ENCODE measurements at places on chromosomes 7 and 10.

DNA sequence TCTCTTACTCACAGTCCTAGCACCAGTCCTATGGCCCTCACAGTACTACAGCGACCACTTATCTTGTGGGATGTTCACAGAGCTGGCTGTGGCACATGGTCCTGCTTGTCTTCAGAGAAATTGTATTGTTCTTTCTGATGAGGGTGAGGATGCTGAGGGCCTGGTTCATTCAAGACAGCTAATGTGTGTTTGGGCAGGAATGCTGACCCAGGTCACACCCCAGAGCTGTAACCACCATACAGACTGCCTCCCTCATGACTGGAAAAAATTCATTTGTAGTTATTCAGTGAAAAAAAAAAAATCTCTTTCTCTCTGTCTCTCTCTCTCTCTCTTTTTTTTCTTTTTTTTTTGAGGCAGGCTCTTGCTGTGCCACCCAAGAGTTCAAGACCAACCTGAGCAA, 83.5 kb downstream of the KLF6 start:
- no peaks in the 10 kb centered on the region for H3K36me3 ChIP-seq
- H3K27me3 ChIP-seq, result peaks cover 6% of the 10 kb centered on the region
- H3K4me3 ChIP-seq, result no peak overlapping the region
- no peak overlapping the region for H3K27ac ChIP-seq

- H3K4me3 ChIP-seq, result no peak overlapping the region
- H3K4me1 ChIP-seq, result no peaks in the 10 kb centered on the region
- H3K27me3 ChIP-seq, result peaks cover 2% of the 10 kb centered on the region
- no peaks in the 10 kb centered on the region for H3K36me3 ChIP-seq
- no peak overlapping the region for H3K27ac ChIP-seq
- no peak for DNase-seq
These were observed 167.7 kb downstream of the GFRA1 start for GRCh38 chr10:116105264-116105663.

DNA sequence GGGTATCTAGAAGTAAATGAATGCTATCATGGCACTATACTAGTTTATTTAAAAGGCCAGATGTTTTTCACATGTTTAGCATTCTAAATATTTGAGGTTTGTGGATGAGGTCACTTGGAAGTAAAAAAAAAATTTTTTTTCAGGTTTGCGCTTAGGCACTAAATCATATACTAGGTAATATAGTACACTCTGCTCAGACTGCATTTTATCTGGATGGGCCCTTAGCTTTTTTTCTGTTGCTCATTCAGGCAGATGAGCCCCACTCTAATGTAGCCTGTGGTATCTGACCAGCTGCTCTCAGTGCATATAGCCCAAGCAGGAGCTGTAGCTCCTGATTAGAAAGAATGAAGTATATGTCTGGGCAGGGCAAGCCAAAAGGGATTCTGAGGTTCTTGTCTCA, 210.1 kb downstream of the AUTS2 start:
- DNase-seq, result no peak
- H3K4me3 ChIP-seq, result no peak overlapping the region
- peaks cover 3% of the 10 kb centered on the region for H3K27me3 ChIP-seq
- H3K4me1 ChIP-seq, result peaks cover 2% of the 10 kb centered on the region
- H3K27ac ChIP-seq, result no peak overlapping the region

GRCh38 chr7:34463830-34464229, 194.2 kb upstream of the NPSR1 start:
- no peak for DNase-seq
- no peaks in the 10 kb centered on the region for H3K4me1 ChIP-seq
- H3K27me3 ChIP-seq, result no peaks in the 10 kb centered on the region
- no peaks in the 10 kb centered on the region for H3K36me3 ChIP-seq
- no peak overlapping the region for H3K27ac ChIP-seq

DNA sequence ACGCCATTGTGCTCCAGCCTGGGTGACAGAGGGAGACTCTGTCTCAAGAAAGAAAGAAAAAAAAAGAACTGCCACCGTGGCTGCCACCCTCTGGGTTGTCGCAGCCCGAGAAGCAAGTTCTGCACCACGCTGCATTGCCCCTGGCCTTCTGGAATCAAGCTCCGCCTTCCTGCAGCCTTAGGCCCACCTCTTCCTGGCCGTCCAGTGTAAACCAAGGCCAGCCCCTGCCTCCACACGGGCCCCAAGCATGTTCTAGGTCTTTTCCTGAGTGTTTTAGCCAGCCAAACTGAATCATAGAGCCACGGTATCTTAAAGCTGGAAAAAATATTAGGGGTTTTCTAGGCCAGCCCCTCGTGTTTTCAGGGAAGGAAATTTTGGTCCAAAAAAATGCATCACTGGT, 188.9 kb downstream of the CCDC3 start:
- no peak overlapping the region for H3K4me3 ChIP-seq
- no peaks in the 10 kb centered on the region for H3K27me3 ChIP-seq
- no peaks in the 10 kb centered on the region for H3K4me1 ChIP-seq
- peaks cover 48% of the 10 kb centered on the region for H3K36me3 ChIP-seq
- H3K27ac ChIP-seq, result no peak overlapping the region

DNA sequence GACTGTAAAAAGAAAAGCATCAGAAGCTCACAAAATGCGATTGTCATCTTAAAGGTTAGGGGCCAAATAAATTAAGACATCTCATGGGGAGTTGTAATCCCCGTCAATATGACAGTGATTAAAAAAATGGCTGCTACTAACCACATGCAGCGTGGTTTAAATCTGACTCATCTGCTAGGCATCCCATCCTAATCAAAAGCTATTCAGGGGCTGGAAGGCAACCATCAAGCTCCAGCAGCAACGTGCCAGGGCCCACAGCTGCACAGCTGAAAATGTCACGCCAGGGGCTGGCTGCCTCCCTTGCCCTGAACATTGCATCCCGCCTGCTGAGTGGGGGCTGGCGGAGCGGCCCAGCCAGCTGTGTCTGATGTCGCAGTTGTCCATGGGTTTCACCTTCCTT, 66.3 kb upstream of the FRMD4A start:
- no peaks in the 10 kb centered on the region for H3K36me3 ChIP-seq
- H3K27me3 ChIP-seq, result peaks cover 45% of the 10 kb centered on the region
- H3K27ac ChIP-seq, result no peak overlapping the region
- peaks cover 7% of the 10 kb centered on the region for H3K4me1 ChIP-seq

- no peak overlapping the region for H3K27ac ChIP-seq
- H3K4me1 ChIP-seq, result peaks cover 9% of the 10 kb centered on the region
- H3K36me3 ChIP-seq, result peaks cover 4% of the 10 kb centered on the region
- H3K4me3 ChIP-seq, result no peak overlapping the region
These were observed 42.4 kb upstream of the NANOS1 start for GRCh38 chr10:118986815-118987790.

GRCh38 chr7:79034730-79035129, 418.7 kb downstream of the MAGI2 start:
- H3K36me3 ChIP-seq, result no peaks in the 10 kb centered on the region
- no peak overlapping the region for H3K4me3 ChIP-seq
- no peaks in the 10 kb centered on the region for H3K27me3 ChIP-seq
- no peak overlapping the region for H3K27ac ChIP-seq

DNA sequence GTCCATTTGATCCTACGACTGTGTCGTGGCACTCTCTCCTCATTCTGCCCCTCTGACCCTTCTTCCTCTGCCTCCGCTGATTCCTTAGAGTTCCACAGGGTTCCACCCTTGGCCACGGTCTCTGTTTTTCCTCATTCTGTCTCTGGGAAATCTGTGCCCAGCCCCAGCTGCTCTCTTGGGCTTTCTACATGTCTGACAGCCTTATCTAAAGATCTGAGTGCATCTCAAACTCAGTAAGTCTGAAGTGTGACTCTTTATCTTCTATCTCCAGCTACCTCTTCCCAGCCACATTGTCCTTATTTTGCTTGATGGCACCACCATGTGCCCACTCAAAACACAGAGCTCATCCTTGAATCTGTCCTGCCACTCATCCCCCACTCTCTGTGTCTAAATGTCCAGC, 62.1 kb upstream of the AQP1 start:
- no peaks in the 10 kb centered on the region for H3K36me3 ChIP-seq
- H3K27me3 ChIP-seq, result no peaks in the 10 kb centered on the region
- H3K4me3 ChIP-seq, result no peak overlapping the region
- no peak overlapping the region for H3K27ac ChIP-seq
- DNase-seq, result no peak
- H3K4me1 ChIP-seq, result no peaks in the 10 kb centered on the region

- H3K36me3 ChIP-seq, result peaks cover 45% of the 10 kb centered on the region
- no peak overlapping the region for H3K4me3 ChIP-seq
- H3K27ac ChIP-seq, result no peak overlapping the region
- peaks cover 34% of the 10 kb centered on the region for H3K4me1 ChIP-seq
These were observed 5.6 kb downstream of the MDH2 start for GRCh38 chr7:76053461-76053860.

DNA sequence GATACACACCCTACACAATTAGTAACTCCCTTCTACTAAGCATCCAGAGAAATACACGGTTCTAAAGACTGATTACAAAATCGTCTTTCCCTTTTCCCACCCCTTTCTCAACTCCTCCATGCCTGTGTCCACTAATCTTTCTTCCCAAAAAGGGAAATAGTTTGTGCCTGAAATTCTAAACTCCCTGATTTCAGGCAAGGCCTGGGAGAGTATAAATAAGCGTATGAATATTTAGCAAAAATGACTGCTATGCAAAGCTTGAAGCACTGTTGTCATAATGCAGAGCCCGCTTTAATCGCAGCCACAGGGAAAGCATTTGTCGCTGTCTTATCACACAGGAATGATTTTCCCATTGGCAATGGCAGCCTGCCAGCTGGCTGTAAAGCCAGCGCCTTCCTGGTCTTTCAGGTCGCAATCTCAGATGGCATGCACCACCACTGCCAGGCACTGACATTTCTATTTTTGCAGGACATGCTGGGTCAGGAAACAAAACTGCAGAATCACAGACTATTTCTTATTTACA, 142.9 kb upstream of the PCGF5 start:
- DNase-seq, result no peak
- H3K4me1 ChIP-seq, result no peaks in the 10 kb centered on the region
- no peaks in the 10 kb centered on the region for H3K36me3 ChIP-seq
- no peak overlapping the region for H3K27ac ChIP-seq

GRCh38 chr10:89645742-89646172, 715 bp upstream of the PANK1 start:
- H3K27ac ChIP-seq, result peak overlapping the region; percentile 63
- no peaks in the 10 kb centered on the region for H3K36me3 ChIP-seq
- H3K4me3 ChIP-seq, result no peak overlapping the region
- DNase-seq, result no peak
- H3K27me3 ChIP-seq, result peaks cover 37% of the 10 kb centered on the region
- H3K4me1 ChIP-seq, result peaks cover 7% of the 10 kb centered on the region

DNA sequence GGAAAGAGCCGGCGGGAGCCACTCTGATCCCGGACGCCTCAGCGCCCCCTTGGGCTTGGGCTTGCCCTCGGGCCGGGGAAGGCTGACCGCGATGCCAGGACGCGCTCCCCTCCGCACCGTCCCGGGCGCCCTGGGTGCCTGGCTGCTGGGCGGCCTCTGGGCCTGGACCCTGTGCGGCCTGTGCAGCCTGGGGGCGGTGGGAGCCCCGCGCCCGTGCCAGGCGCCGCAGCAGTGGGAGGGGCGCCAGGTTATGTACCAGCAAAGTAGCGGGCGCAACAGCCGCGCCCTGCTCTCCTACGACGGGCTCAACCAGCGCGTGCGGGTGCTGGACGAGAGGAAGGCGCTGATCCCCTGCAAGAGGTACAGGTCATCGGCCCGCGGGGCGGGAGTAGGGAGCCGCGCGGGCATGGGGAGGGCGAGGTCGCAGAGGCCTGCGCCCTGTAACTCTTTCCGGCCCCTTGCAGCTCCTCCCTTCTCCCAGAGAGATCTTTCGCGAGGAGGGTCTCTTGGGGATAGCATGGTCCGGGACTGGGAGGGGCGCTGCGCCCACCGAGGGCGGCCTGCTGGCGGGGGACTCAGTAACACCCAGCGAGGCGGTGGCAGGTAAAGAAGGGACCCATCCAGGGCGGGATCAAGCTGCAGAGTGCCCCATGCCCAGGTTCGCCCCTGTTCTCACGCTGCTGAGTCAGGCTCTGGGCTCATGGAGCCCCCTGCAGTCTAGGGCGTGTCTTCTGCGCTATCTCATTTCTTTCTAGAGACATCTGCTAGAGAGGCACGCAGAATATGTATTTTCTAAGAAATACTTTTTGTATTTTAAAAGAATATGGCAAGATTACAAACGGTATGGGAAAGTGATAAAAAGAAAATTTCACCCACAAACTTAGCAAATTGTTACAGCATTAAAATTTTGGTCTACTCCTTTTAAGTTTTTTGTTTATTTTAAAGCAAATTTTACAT, 687 bp downstream of the EPDR1 start:
- H3K27ac ChIP-seq, result no peak overlapping the region
- H3K27me3 ChIP-seq, result peaks cover 50% of the 10 kb centered on the region
- peaks cover 18% of the 10 kb centered on the region for H3K4me1 ChIP-seq

DNA sequence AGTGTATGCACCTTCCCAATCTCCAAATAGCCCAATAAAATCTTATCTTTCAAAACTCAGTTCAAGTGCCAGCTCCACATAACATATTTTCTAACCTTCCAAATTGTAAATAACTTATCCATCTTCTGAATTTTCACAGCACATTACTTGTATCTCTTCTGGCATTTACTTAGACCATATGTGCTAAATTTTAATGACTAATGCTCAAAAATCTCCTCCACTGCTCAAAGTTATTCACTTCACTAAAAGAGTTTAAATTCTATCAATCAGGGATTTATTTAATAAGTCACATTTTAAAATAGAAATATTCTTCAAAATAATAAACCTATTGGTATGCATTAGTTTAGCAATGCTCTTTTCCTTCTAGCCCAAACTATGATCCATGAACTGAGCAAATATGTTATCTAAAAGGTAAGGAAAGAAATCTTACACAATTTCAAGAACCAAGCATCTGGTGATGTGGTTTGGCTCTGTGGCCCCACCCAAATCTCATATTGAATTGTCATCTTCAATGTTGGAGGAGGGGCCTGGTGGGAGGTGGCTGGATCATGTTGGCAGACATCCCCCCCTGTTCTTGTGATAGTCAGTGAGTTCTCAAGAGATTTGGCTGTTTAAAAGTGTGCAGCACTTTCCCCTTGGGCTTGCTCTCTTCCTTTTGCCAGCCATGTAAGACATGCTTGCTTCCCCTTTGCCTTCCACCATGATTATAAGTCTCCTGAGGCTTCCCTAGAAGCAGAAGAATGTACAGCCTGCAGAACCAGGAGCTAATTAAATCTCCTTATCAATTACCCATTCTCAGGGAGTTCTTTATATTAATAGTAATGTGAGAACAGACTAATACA, 28.1 kb upstream of the GPR22 start:
- no peak overlapping the region for H3K27ac ChIP-seq
- H3K4me1 ChIP-seq, result peaks cover 6% of the 10 kb centered on the region
- no peaks in the 10 kb centered on the region for H3K27me3 ChIP-seq
- no peak for DNase-seq

- H3K27ac ChIP-seq, result peak overlapping the region; percentile 1
- H3K4me3 ChIP-seq, result no peak overlapping the region
- peak; percentile 18 for DNase-seq
These were observed 113.2 kb upstream of the INHBA start for GRCh38 chr7:41816111-41816510.

DNA sequence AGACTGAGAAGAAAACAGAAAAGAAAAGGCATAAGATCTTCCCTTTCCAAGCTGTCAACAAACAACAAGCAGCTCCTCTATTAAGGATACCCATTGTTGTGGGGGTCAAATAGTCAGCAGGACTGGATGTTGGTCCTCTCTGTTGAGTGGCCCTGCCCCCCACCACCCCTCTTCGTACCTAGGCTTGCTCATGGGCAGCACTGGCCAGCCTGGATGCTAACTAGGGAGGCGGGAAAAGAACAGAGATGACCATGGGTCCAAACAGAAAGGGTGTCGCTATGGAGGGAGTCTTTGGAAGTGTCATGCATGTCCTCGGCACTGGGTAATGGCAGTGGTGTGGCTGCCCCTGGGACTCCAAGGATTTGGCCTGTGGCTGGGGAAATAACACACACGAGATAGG, 45.6 kb downstream of the SPDYE5 start:
- no peak overlapping the region for H3K4me3 ChIP-seq
- H3K27ac ChIP-seq, result no peak overlapping the region
- peaks cover 4% of the 10 kb centered on the region for H3K36me3 ChIP-seq

- H3K4me3 ChIP-seq, result peak overlapping the region; percentile 70
- DNase-seq, result no peak
- no peak overlapping the region for H3K27ac ChIP-seq
- H3K27me3 ChIP-seq, result no peaks in the 10 kb centered on the region
- no peaks in the 10 kb centered on the region for H3K36me3 ChIP-seq
These were observed 713 bp downstream of the LZTS2 start for GRCh38 chr10:101000127-101000914.
